ENCODE measurements at places on chromosomes 7 and 10.

- DNase-seq = no peak
Measured at GRCh38 chr10:33279811-33280602, 54.5 kb downstream of the NRP1 start.

- DNase-seq = no peak
Measured at GRCh38 chr10:96500519-96500918, 13.2 kb downstream of the TLL2 start.

GRCh38 chr7:7654964-7655715 is 14.6 kb downstream of the UMAD1 start:
- no peak for DNase-seq

- DNase-seq = no peak
Measured at GRCh38 chr7:125279961-125280360, 350.3 kb upstream of the POT1 start.

DNA sequence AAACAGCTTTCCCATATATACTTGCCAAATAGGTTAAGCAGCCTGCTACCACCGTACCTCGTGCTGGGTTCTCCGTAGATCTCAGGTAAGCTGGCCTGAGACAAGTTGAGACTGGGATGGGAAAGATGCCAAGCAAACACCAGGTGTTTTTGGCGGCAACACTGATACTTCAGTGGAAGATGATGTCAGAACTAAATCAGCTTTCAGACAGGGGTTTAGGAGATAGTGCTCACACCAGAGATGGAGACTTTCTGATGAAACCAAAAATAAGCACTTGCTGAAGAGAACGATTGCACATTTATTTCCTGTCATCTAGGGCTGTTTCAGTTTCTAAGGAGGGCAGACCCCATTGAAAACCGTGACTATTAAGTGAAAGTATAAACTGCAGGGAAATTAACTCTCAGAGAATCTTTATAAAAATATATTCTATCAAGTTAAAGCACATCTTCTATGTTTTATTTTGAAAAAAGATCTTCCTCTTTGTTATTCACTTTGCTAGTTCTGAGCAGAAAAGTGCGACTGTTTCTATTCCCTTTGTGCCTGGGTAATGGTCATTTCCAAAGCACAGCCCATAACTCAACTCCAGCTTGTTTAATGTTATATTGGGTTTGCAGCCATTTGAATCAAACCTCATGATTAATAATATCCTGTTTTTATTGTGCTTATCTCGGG is 149.9 kb downstream of the CPED1 start:
- no peak for DNase-seq

DNA sequence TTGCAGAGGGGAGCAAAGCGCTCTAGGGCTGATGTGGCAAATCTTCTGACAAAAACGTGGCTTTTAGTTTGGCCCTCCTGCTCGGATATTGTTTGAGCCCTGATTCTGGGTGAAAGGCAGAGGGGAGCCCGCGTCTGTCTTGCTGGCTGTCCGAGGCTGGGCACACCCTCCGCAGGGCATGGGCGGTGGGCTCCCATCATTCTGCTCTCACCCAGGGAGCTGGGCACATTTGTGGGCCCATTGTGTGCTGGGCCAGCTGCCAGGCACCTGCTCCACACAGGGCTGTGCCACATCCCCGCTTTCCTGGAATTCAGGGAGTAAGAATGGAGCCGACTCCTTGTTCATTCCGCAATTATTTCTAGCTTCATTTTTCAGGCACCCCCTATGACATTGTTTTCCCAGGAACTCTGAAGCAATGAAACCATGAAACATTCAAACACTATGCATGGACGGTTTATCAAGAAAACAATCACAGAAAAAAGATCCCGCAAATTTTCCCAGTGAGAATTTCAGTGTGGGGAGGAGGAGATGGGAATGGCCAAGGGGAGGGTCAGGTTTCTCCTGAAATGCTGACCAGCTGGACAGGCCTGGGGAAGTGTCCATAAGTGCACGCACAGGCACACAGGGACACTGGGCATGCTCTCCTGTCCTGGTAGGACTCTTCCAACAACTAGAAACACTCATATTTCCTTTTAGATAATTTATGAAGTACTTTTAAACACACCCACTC is 341.1 kb downstream of the CXCL12 start:
- DNase-seq = no peak

- DNase-seq = peak; percentile 62
Measured at GRCh38 chr7:87875151-87876039, 765 bp downstream of the SLC25A40 start.

DNA sequence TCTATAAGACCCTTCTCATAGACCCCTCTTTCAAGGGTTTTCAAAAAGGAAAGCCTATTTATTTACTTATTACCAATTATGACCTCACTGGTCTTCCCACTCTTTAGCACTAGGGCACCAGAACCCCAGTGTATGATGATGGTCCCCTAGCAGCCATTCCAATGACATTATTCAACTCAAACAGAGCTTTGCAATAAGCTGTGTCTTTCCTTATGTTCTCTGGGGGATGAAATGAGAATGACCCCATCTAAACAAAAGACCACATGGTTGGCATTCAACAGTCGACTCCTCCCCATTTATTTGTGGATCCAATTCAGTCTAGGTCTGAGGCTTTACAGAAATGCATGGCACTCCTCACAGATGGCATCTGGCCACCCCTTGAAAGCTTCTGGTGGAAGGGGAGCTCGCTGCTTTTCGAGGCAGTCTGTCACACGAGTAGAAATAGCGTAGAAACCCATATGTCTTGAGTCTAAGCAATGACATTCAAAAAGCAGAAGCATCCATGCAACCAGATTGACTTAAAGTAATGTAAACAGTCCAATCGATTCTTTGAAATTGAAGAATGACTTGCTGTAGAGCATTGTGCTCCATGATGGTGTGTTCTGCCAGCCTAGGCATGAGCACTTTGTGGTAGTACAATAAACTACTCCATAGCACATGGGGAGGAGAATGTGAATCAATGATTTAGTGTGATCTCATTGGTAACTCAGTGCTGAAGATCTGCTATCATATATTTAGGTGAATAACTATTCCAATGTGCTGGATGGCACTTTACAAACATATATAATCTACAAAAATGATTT is 29.8 kb downstream of the NRP1 start:
- DNase-seq = no peak

DNA sequence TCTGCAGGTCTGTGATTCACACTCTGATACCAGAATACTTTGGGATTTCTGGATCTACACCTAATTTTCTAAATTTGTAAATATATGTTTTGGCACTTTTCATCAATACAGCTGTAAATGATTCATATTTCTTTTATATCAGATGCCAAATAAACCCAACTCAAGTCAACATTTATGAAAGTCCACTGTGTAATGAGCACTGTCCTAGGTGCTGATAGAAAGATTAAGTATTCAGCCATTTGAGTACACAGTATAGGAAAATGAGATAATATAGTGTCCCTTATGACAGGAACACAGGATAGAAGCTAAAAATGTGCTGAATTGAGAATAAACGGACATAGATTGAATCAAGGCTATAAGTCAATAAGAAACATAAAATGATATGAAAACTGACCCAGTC is 6.4 kb downstream of the ANXA7 start:
- no peak for DNase-seq

- no peak for DNase-seq
Measured at GRCh38 chr10:88254091-88254490, 329.0 kb downstream of the RNLS start.

GRCh38 chr10:69248117-69248730 is 28.1 kb downstream of the HKDC1 start:
- no peak for DNase-seq

All from Right ventricle myocardium inferior (tissue), 1 donor.